ENCODE measurements at places on chromosomes 12 and 14.

DNA sequence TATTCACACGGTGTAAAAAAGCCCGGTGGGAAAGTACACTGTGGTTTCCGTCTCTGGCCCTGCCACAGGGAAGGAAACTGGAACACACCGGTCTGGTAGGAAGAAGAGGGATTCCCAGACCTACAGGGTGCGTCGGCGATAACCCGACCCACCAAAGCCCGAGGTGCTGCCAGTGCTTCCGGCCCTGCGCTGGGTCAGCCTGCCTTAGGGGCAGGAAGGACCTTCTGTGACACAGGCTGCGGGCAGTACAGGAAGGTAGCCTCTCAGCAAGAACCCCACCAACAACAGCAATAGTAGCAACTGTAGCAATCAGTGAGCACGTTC is 169.5 kb upstream of the FKBP4 start:
- no peak for DNase-seq

DNA sequence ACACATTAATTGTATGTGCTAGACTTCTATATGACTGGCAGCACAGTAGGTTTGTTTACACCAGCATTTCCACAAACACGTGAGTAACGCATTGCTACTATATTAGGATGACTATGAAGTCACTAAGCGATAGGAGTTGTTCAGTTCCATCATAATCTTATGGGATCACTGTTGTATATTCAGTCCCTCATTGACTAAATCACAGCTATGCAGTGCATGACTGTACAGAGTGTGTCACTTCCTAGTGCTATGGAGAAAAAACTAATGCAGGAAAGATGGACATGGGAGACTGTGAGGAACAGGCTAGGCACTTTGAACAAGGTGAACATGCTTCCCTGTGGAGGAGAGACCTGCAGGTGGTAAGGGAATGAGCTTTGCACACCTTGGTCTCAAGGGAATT is 259.8 kb downstream of the NUAK1 start:
- DNase-seq: no peak

DNA sequence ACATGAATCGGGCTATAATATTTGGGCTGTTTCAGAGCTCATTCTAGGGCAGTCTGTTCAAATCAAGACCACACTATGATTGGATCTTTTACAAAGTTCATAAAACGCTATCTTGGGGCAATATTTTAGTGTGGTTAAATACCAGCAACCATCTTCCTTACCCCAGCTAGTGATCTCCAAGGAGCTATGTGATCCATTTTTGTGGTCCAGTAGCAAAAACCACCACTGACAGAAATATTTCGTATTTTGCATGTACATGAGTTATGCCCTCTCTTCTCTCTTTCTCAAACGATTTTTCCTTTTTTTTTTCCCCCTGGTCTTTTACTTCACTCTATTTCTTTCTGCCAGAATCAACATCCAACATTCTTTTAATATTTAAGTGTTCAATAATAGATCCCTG is 280.6 kb upstream of the KITLG start:
- DNase-seq: no peak

- DNase-seq: no peak
Measured at GRCh38 chr14:35576260-35576659, 42.3 kb downstream of the INSM2 start.

GRCh38 chr12:117052386-117053049 is 46.7 kb downstream of the TESC start:
- DNase-seq: no peak

DNA sequence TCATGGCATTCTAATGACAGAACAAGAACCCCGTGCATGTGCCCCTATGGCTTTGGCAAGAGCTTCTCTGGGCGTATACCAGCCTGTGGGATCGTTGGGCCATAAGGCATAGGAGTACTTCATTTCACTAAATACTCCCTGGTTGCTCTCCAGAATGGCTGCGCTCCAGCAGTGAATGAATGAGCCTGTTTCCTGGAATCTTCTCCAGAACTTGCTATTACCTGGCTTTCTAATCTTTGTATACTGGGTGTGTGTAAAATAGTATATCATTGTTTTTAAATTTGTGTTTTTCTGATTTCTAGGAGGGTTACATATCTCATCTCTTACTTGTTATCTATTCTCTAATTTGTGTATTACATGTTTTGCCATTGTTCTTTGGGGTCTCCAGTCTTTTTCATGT is 28.6 kb upstream of the EMP1 start:
- no peak for DNase-seq

- no peak for DNase-seq
Measured at GRCh38 chr12:46359667-46360280, 12.8 kb downstream of the SLC38A2 start.

DNA sequence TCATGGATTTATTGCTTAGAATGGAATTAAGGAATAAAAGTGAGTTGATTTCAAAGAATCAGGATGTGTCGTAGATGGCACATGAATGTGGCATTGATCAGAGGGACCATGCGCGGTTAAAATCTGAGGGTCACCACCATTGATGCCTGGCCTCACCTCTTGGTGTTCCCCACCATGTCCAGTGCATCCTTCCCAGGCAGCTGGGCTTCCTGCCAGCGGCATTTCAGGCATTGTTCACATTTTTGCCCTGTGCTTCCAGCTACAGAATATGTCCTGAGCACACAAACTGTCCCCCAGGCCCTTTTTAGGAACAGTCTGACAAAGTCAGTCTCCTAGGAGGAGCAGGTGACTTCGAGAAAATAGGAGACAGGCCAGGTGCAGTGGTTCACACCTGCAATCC is 42.0 kb upstream of the TSPAN9 start:
- no peak for DNase-seq

DNA sequence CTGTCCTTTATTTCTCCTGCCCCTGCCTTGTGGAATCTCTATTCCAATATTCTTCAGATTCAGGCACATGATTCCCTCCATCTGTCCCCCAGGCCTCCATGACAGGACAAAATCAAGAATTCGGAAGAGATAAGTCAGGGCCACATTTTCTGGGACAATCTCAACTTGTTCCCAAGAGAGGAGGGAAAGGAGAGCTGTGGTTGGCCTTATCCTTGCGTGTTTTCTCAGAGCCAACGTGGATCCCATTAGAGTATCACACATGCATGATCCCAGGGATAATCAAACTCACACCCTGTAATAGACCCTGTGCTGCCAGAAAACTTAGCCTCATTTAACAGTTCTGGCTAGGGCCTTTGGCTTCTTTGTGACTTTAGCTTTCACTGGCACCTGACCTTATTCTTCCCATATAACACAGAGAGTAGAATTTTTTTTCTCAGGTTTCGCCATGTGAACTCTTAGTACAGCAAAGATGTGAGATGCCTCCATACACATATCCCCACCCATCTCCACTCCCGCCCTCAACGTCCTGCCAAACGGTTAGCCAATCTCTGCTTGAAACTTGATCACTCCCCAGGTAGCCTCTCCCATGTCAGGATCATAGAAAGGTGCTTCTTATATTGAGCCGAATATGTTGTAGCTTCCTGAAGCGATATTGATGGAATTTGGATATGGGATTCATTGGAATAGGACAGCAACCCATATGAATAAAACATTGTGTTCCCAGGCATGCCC is 6.7 kb upstream of the KRT1 start:
- no peak for DNase-seq

DNA sequence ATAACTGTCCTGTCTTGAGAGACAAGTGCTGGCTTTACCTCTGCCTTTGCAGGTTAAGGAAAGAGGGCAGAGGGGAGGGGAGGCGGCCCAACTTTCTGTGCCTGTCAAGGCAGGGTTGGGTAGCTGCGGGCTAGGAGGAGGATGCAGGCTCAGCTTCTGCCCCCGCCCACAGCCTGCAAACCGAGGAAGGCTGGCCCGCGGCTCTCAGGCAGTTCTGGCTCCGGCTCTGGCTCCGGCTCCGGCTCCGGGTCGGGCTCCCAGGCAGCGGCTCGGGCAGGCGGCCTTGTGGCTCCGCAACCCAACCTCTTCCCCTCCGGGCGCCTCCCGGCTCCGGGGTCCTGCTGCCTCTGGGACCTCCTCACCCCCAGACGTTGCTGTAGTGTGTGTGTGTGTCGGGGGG is 92.9 kb downstream of the TMEM30B start:
- peak; percentile 61 for DNase-seq

DNA sequence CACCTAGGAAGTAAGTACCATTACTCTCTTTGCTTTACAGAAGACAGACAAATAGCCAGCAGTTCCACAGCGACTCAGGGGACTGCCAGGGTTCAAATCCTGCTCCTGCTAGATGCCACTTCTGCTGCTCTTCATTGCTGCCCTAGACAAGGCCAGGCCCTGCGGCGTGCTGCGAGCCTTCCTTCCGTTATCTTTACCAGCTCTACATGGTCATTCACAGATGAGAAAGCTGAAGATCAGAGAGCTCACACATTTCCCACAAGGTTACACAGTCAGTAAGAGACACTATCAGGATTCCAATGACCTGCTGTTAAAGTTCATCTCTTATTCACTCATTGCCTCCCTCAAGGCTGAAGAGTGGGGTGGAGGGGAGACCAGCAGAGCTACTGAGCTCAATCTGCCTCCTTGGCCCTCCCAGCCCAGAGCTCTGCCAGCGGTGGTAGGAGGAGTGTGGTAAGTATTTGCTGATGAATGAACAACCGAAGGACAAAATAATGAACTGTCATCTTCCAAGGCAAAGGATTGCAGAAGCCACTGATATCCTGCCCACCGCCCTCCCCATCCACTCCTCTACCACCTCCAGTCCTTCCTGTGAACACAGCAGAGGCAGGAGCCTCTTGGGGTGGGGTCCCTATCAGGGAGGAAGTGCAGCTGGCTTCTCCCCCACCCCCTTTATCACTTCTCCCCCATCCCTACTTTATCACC is 14.6 kb upstream of the HDAC7 start:
- DNase-seq: peak; percentile 67

DNA sequence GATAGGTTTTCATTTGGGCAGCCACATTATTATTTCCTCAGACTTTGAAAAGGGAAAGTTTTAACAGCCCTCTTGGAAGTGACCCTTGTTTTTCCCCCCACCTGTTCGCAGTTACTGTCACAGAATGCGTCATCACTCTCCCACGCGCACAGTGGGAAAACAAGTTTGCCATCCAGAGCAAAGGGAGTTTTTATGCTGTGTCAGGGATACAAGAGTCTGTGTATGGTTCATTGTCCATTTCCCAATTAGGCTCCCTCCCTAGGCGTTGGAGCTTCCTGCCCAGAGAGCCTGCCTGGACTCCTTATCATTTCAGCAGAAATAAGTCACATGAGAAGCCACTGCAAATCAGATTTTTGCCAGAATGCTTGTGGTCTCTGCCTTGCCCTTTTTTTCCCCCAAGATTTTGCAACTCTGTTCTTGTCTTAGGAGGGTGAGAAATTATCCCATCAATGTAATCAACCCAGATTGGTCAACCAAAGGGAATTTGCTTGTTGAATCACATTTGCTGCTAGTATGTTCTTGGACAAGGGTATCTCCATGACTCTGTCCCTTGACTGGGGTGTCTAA is 104.1 kb downstream of the IGF1 start:
- no peak for DNase-seq

- peak; percentile 85 for DNase-seq
Measured at GRCh38 chr12:92144631-92145480, 790 bp downstream of the BTG1 start.

- DNase-seq: no peak
Measured at GRCh38 chr12:48389409-48389808, 38.7 kb upstream of the ZNF641 start.

DNA sequence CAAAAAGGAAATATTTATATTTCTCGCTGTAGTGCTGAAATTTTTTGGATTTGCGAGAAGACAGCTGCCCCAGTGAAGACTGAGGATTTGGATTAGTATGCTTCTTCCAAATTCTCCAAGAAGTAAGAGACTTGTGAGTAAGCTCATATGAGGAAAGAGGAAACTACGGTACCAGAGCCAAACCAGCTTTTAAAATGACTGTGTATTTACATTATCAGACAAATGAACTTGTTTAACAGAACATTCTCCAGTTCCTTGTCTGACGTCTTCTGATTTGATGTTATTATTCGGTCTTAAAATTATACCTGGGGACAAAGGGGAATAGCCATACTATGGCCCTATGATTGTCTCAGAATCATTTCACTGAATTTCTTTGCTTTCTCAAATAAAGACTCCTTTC is 8.0 kb downstream of the CLEC12B start:
- no peak for DNase-seq

DNA sequence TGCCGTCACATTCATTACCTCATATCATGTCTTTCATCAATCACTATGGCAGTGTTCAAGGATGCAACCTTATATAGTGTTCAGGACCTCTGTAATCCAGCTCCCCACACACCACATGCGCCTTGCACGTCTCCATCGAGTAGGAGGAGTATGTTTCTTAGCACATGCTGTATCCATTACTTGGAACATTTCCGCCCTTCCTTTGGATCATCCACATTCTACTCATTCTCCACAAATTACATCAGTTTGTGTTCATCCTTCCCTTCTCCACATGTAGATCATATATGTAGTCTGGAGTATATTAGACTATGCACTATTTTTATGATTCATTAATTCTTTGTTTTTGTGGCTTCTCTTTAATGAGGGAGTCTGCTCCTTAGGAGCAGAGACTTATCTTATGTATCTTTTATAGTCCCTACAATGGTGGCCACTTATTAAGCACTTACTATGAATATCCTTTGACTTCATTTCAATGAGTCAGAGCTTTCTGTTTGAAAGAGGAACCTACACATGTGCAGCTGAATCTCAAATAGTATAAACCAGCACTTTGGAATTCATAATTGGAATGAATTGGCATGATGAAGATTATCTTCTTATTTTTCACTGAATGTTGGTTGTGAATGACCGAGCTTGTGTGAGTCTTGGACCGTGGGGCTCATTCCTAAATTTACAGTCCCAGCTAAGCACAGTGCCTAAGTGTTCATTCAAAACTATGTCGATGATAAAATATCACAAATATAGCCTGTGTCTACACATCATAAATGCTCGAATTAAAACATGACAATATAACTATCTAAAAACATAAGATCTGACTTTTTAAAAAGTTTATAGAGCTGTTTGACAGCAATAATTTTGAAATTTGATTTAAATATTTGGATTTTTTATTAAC is 30.2 kb upstream of the NPAS3 start:
- DNase-seq: no peak

GRCh38 chr14:26594756-26595545 is 2.9 kb downstream of the NOVA1 start:
- no peak for DNase-seq

- DNase-seq: no peak
Measured at GRCh38 chr12:91179966-91180561, 2.6 kb downstream of the DCN start.

- DNase-seq: no peak
Measured at GRCh38 chr12:11677752-11678151, 28.3 kb downstream of the ETV6 start.

DNA sequence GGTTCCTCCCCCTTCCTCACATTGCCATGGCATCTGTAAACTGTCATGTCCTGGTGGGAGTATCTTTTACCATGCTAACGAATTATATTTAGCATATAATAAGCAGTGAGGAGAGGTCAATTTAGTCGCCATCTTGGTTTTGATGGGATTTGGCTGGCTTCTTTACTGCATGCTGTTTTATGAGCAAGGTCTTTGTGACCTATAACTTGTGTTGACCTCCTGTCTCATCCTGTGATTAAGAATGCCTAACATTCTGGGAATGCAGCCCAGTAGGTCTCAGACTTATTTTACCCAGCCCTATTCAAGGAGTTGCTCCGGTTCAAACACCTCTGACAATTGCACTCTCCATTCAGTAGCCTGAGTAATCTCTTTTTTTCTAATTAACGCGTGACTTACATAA is 2.1 kb upstream of the EIF4B start:
- DNase-seq: no peak

Data from activated CD4-positive, alpha-beta T cell treated with anti-CD3 and anti-CD28 coated beads, Interleukin-2, amount 10 ng/mL, durations not matched to agents 24 days and 14 days (primary cell).